ENCODE measurements at places on chromosomes 1 and 21. TPM values are rescaled to one million over a fixed set of nuclear protein-coding genes. Genes with fewer than 3 reads are reported as not detected.

The PAX7 gene
- total RNA-seq: 1.4 TPM

DNA sequence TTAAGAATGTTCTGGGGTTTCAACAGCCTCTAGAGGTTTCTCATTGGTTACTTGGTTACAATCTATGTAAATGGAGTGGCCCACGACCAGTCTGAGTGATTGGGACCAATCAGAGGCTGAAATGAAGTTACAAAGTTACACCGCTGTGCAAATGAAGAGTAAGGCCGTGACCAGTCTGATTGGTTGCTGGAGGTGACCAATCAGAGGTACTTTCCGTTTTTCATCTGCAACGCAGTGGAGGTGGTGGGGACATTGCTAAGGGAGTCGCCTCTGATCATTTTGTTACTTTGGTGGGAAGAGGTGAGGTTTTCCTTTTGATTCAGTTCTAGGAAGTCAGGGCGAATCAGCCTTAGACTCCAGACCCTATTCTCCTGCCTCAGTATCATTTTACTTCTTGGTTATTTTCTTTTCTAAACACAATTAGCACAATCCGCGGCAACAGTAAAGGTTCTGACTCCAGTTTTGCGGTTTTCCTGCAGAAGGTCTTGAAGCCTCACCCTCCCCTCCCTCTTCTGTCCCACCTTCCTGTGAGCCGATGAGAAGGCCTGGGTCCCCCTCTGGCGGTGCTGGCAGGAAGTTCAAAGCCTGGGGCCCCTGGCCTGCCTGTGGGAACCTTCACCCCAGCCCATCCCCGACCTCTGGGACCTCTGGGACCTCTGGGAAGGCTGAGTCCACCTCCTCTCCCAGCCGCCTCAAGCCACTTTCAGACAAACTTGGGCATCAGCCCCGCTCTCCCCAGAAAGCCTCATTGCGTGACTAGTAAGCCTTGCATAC is 38.7 kb upstream of the TTC34 start:
- H3K4me3 ChIP-seq: no peak overlapping the region
- H3K27me3 ChIP-seq: peaks cover 1% of the 10 kb centered on the region

The EPHA2 gene
- 109 TPM for total RNA-seq

- H3K4me1 ChIP-seq: peaks cover 16% of the 10 kb centered on the region
- H3K36me3 ChIP-seq: no peaks in the 10 kb centered on the region
- H3K27ac ChIP-seq: no peak overlapping the region
- no peak for DNase-seq
- H3K4me3 ChIP-seq: no peak overlapping the region
Observed at GRCh38 chr1:175690298-175690697, 53.1 kb downstream of the TNR start.

DNA sequence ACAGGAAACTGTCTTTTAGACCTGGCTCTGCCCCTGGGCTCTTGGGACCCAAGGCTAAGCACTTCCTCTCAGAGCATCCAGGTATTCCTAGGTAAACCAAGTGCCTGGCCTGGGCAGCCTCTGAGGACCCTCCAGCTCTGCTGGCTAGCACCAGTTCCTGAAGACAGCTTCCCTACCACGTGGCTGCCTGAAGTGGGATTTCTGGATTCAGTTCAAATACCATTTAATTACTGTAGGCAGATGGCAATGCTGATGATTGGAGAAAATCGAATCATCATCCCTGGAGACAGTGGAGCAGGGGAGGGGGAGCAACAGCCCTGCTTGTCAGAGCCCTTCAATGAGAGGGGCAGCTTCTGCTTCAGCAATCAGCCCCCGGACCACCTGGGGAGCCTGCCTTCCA is 11.9 kb downstream of the KIF21B start:
- no peaks in the 10 kb centered on the region for H3K36me3 ChIP-seq
- H3K4me3 ChIP-seq: no peak overlapping the region
- H3K4me1 ChIP-seq: peaks cover 28% of the 10 kb centered on the region
- peaks cover 11% of the 10 kb centered on the region for H3K27me3 ChIP-seq
- DNase-seq: no peak

DNA sequence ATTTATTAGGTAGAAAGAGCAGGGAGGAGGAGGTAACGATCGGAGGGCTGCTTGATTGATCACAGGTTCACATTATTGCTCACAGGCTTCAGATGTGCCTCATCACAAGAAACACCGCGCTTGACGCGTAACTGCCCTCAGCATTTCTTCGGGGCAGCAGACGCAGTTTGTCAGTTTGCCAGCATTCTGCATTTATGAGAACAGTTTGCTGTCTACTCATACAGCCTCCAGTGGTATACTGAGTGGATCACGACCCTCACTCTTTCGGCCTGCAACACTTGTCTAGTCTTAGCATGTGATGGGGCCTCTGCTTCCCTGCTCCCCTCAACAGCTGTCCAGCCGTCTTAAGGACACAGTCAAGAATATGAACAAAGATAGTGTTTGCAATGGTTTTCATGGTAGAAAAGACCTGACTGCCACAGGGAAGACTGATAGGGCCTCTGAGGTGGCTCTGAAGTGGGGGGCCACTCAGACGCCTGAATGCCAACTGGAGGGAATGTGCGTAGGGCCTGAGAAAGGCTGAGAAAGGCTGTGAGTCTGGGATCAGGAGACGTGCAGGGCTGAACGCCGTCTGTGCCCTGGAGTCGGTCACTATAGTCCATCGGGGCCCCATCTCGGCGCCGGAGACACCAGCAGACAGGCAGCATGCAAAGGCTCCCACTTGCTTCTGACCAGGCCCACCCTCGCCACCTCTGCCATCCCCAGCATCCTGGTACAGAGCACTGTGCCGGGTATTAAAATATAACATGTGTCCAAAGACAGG is 45.0 kb downstream of the UBE2G2 start:
- peaks cover 8% of the 10 kb centered on the region for H3K27me3 ChIP-seq
- no peak for DNase-seq
- H3K4me1 ChIP-seq: peaks cover 7% of the 10 kb centered on the region
- peak overlapping the region; percentile 18 for H3K27ac ChIP-seq
- H3K4me3 ChIP-seq: no peak overlapping the region
- H3K36me3 ChIP-seq: peaks cover 5% of the 10 kb centered on the region

DNA sequence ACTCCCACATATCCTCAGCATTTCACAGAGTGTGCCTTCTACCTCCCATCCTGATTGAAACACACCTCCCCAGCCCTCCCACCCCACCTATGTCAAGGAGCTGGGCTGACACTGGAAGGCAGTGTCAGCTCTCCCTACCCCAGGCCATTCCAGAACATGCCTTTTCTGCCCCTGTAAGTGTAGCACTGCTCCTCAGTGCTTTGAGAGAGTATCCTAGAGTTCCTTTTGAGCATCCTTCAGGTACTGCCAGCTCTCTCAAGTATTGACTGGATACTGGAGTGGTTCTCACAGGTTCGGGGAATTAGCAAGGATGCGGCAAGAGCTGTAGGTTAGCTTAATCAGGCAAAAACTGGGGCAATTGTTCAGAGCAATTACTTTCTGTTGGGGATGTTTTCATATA is 21.8 kb downstream of the C1orf116 start:
- no peak overlapping the region for H3K27ac ChIP-seq
- H3K36me3 ChIP-seq: no peaks in the 10 kb centered on the region
